CD4-positive, alpha-beta T cell treated with Interleukin-21 for 1 hour (primary cell): ENCODE measurements at places on chromosomes 2 and 18.

DNA sequence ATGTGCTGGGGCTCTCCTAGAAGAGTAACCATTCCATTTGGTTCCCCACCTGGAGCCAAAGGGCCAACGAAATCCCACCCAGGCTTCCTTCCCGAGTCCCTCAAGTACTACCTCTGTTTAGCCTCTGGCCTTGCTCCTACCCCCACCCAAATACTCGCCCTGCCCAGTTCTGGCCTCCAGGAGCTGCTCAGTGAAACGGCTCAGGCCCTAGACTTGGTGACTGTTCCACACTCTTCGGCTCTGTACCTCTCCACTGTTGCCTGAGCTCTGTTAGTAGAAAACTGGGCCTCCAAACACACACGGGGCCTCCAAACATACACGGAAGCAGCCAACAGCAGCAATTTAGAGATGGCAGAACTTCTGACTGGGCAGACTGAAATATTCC lies 4.2 kb downstream of the OTX1 start:
- DNase-seq: no peak

- no peak for DNase-seq
These were observed 60.0 kb downstream of the CAPN13 start for GRCh38 chr2:30747206-30747605.

GRCh38 chr2:232615339-232615738 lies 18.1 kb upstream of the EFHD1 start:
- no peak for DNase-seq

DNA sequence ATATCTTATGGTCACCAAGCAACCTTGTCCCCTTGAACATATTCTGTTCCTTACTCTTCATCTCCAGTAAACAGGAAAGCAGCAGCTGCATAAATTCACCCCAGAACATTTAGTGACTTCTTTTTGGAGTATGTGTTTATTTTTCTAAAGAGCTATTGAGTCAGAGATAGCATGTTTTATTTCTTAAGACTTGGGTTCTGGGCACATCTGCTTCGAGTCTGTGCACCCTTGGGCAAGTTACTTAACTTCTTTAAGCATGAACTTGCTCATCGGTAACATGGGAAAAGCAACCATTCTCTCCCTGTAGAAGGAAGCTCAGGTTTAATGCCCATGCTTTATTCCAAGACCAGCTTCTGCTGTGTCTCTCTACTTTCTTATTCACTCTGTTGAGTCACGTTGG lies 309.3 kb upstream of the MEX3C start:
- DNase-seq: no peak

- no peak for DNase-seq
These were observed 1.9 kb downstream of the TCF23 start for GRCh38 chr2:27150639-27151230.
